ENCODE measurements at places on chromosomes 1 and 21.

- DNase-seq = no peak
Observed at GRCh38 chr1:160200786-160201185, 4.4 kb upstream of the PEA15 start.

- DNase-seq = no peak
Observed at GRCh38 chr1:2399890-2400575, 8.4 kb downstream of the RER1 start.

DNA sequence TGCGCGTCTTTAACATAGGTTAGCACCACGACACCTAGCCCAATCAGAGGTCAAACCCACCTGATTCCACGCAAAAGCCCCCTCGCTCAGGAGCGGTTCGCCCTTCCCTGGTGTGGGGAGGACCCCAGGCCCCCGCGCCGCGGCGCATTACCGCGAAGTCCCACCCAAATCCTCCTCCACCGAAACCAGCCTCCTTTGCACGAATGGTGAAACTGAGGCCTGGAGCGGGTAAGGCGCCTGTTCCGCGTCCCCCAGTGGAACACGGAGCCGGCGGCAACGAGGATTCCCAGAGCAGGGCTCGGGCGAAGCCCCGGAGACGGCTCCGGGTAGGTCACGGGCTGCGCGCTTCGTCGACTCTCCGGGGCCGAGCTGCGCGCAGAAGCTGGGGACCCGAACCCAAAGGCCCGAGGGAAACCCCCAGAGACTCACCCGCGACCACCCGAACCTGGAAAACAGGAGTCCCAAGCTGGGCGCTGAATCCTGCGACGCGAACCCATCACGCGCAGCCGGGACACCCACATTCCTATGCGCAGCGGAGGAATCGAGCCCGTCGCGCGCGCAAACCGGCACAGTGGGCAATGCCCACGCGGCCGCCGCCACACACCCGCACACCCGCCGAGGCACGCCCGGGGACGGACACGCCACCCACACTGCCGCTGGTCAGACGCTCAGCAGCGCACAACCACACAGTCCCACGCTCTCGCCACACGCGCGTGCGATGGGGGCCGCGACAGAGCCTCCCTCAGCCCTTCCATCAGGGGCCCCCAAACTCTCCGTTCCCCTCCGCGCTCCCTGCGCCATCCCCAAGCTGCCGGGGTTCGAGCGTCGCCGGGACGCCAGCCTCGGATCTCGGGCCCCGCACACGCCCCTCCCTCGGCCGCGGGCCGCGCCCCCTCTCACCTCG, 507 bp downstream of the GLIS1 start:
- peak; percentile 6 for DNase-seq

DNA sequence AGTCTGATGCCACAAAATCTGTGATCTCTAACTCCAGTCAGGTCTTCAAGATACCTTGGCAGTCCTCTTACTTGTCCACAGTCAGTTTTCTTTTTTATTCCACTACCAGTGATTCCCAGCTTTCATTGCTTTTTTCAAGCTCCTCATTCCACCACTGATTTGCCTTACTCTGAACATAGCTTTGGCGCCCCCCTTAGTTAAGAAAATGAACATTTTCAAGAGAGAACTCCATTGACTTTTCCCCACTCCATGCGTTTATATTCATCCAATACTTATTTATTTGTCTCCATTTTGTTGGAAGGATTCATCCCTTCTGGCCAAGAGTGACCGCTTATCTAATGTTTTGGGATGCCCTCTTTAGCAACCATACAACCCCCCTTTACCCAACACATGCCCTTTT, 33.9 kb upstream of the IPO9 start:
- no peak for DNase-seq

- no peak for DNase-seq
Observed at GRCh38 chr1:2073382-2074230, 23.4 kb downstream of the PRKCZ start.

DNA sequence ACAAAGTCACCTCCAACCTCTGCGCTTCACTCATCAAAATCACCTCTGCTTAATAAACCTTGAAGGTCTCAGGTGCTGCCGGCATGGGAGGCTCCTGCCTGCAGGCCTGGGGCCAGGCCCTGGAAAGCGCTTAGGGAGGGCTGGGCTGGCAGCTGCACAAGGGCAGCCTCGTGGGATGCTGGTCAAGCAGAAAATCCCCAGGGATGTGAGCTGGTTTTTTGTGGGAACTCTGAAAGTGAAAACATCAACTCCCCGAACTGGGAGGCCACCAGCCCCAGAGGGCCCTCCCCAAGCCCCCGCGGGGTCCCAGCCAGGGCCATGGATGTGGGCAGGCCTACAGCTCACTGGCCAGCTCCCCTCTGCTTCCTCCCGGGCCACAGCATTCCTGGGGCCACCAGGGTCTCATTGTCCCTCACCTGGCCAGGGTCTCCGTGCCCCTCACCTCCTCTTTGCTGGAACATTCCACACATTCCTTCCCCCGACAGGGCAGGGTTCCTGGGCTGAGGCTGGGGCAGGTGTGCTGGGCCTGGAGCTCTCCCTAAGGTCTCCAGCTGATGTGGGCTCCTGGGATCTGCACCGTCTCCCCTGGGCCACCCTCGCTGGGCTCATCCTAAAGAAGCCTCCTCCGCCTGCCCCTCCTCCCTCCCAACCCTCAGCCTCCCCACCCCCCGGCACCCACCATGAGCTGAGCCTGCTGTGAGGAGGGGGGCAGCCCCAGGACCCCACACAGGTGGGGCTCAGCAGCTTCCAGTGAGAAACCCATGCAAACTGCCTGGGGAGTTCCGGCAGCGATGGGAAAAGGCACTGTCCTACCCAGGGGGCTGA, 36.0 kb upstream of the POFUT2 start:
- no peak for DNase-seq

DNA sequence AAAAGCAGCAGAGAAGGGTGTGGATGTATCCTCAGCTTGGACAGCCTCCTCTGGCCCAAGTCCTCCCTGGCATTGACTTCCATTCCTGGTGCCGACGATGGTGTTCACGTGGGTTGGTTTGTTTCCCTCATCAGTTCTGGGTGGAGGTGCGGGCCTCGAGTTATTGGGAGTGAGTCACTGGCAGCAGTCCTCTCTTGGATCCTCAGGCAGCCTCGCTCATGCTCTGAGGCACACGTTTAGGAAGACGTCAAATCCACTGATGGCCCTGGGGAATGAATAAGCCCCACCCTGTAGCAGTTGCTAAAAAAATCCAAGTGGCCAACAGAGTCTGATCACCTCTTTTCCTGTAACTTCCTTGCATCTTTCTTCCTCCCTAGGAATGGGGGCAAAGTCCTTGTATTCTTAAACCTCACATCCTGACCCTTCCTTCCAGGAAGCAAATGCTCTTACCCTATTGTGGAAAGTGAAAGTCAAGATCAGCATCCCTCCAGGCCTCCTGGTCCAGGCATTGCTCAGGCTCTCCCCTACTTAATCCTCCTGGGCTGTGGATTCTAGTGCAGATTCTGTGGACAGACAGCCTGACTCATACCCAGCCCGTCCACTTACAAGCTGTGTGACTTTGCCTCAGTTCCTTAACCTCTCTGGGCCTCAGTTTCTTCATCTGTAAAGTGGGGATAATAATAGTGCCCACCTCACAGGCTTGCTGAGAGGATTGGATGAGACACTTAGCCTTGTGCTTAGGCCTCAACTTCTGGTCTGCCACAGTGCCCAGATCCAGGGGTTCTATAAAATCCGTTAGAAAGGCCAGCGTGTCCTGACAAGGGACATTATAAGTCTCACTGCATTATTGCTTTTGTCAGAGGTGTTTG, 111.1 kb downstream of the TLR5 start:
- DNase-seq = no peak
